ENCODE measurements at places on chromosomes 3 and 15. TPM values are rescaled to one million over a fixed set of nuclear protein-coding genes. Genes with fewer than 3 reads are reported as not detected.

DNA sequence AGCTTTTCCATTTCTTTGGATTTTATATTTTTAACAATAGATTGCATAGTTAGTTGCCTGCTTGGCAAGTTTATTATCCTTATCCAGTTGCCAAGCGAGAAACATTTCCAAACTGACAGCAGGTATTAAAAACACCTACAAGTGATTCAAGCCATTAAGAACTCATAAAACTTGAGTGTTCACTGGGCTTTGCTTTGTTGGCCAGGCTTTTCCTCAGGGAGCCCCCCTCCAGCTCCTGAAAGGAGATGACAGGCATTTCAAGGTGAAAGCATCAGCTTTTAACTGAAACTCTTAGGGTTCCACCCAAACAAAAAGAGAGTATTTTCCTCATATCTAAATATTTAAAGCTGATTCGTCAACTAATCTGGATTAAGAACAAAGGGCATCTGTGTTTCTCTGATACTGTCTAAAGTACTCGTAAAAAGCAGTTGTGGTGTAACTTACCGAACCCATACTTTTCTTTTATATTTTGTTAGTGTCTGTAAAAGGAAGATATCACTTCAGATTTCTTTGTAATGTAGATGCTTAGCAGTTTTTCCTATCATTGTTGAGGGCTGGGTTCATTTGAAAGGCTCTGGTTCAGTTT is 363.4 kb downstream of the OTOL1 start:
- no peak for DNase-seq

- no peak for DNase-seq
Observed at GRCh38 chr3:53885239-53885638, 3.3 kb upstream of the ACTR8 start.

GRCh38 chr3:163462446-163462845 is 1615.8 kb downstream of the SI start:
- no peak for DNase-seq

- no peak for DNase-seq
Observed at GRCh38 chr15:68495221-68495950, 63.4 kb upstream of the ITGA11 start.

GRCh38 chr3:73557986-73558726 is 66.6 kb downstream of the PDZRN3 start:
- peak; percentile 30 for DNase-seq

- DNase-seq, result peak; percentile 2
Observed at GRCh38 chr15:77784361-77785292, 151.9 kb upstream of the LINGO1 start.

GRCh38 chr3:177906578-177907229 is 629.5 kb upstream of the KCNMB2 start:
- peak; percentile 5 for DNase-seq

GRCh38 chr3:140599009-140599408 is 78.9 kb upstream of the TRIM42 start:
- DNase-seq, result no peak

- no peak for DNase-seq
Observed at GRCh38 chr3:106176734-106177133, 307.9 kb upstream of the CBLB start.

- DNase-seq, result no peak
Observed at GRCh38 chr3:110971010-110971601, 100.5 kb upstream of the NECTIN3 start.

DNA sequence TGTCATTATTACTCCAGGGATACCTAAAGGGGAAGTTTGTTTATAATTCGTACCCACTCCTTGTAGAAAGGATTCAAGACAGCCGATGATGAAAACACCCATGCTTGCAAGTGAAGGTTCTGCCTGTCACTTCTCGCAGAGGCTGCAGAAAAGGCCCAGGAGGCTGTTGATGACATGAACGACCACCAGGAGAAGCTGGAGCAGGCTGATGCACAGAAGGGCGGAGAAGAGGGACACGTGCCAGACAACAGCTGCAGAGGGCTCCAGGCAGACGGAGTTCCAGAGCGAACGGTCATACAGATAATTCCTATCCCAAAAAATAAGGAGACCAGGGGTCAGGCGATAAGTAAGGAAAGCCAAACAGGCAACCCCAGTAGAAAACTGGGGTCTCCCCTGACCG is 5.7 kb upstream of the DYNLT2B start:
- DNase-seq, result no peak

DNA sequence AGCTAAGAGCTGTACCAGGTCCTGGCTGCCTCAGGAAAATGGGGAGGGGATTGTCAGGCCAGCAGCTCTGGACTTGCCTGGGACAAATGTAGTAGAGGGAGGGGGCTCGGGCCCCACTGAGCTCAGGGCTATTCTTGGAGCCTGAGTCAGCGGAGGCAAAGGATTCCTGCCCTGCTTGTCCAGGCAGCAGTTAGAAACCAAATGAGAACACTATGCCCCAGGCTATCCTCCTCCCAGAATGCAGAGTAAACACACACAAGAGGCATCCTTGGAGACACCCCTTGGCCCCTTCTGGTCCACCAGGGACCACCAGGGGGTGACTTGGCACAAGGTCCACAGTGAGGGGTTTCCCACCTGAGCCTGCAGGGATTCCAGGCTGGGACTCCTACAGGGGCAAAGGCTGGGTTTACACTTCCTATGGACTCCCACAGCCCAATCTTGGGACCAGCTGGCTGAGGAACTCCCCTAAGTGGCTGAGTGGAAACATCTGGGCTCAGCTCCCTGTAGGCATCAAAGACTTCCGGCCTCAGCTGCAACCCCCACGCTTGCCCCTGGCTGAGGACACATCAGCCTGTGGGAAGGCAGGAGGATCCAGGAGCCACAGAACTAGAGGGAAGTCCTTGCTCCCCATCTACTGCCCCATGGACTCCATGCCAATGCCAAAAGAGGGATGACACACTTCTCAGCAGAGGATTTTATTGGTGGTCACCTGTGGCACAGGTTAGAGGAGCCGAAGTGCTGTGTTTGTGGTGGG is 3.4 kb upstream of the COL7A1 start:
- DNase-seq, result peak; percentile 98

DNA sequence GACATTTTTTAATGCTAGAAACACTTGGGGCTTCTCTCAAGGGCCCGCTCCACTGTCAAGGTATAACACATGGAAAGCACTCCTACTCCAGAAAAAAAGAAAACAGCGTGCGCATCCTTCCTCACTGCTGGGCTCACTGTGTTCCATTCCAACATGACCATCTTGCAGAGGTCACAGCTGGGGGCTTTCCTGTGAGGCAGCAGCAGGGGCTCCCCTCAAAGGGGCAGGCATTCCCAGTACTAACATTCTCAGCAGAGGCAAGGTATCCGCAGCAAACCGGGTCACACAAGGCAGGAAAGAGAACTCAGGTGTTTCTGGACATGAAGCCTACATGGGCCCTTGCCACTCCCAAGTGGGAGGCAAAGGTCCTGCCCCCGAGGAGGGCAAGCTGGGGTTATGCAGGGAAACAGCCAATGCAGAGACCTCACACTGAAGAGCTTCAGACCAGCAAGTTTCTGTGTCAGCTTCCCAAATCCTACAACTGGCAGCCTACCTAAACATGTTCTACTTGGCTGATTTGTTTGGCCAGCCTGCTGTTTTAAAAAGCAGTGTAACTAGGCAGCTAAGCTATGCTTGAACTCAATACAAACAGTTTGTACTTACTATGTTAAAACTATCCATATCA is 6.4 kb downstream of the BDH1 start:
- DNase-seq, result no peak

DNA sequence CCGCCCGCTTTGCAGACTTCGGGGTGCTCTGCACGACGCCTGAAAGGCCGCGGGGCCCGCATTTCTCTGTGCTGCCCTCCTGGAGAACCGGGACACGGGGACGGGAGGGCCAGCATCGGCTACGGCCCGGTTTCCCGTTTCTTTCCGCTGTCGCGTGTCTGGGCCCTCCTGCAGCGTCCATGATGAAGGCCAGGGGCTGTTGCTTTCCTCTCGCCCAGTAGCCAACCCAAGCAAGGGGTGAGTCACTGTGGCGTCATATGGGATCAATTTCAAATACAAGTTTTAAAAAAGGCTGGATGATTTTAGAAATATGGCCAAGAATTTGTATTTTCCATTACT is 435 bp downstream of the SLC35G2 start:
- peak; percentile 75 for DNase-seq

DNA sequence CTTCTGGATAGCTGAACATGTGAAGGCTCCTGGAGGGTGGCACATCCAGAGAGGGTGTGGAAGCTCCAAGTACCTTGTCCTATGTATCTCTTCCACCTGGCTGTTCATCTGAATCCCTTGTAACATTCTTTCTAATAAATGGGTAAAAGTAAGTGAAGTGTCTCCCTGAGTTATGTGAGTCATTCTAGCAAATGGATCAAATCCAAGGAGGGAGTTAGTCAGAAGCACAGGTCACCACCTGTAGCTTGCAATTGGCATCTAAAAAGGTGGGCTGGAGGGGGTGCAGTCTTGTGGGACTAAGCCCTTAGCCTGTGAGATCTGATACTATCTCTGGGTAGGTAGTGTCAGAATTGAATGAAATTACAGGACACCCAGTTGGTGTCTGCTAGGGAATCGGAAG is 71.0 kb downstream of the WWTR1 start:
- peak; percentile 49 for DNase-seq

DNA sequence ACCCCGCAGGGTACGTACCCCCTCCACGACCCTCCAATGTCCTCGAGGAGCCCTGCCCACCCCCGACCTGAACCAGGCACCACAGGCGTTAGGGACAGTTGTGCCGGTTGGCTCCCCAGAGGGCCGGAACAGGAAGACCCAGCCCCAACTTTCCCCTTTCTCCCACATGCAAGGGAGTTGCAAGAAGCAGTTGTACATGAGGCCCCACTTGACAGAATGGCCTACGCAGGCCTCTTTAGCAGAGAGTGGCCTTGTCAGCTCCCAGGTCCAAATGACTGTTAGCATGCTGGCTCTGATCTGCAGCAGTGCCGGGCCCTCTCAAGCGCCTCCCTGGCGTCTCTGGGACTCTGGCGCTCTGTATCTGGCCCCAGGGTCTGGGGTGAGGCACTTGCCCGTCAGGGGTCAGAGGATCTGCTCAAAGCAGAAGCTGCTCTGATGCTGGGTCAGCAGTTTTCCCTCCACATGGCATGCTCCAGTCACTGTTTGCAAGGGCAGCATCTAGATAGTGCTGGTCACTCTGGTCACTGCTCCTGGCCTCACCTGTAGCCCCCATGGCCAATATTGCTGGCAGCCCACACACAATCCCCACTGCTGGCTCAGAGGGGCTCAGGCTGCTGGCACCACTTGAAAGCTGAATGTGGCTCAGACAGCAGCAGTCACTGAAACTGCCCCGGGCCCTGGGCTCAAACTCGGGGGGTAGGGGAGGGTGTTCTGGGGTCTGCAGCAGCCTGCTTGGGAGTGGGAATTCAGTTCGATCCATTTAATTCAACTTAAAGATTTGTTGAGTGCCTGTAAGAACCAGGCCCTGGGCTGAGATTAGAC is 254.5 kb downstream of the FAM43A start:
- no peak for DNase-seq

- DNase-seq, result no peak
Observed at GRCh38 chr3:138355071-138355470, 6.7 kb downstream of the MRAS start.

GRCh38 chr3:182413061-182413460 is 380.2 kb upstream of the ATP11B start:
- DNase-seq, result no peak

- peak; percentile 43 for DNase-seq
Observed at GRCh38 chr15:58438956-58439355, 7.2 kb downstream of the LIPC start.

DNA sequence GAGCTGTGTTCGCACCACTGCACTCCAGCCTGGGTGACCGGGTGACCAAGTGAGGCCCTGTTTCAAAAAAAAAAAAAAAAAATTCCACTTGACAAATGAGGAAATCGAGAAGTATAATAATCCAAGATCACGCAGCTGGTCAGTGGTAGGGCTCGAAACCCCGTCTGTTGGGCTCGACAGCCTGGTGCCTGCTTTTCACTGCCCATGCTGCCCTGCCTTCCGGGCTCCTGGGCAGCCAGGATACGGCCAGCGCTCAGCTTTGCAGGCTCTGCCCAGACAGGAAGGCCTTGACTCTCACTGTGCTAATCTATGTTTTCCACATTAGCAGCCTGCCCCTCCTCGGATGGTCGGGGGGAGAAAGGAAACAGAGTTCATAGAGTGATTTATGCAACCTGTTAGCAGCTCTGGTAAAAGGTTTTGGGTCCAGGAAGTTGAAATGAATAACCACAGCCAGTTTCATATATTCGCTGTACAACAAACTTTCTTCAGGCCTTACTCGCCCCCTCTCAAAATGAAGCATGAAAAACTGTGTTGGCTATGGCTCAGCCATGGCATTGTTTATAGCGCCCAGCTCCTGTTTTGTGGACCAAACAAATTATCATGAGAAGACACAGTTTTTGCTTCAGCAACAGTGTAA is 108.8 kb downstream of the XXYLT1 start:
- no peak for DNase-seq

- no peak for DNase-seq
Observed at GRCh38 chr3:126490619-126491018, 14.9 kb upstream of the ZXDC start.

DNA sequence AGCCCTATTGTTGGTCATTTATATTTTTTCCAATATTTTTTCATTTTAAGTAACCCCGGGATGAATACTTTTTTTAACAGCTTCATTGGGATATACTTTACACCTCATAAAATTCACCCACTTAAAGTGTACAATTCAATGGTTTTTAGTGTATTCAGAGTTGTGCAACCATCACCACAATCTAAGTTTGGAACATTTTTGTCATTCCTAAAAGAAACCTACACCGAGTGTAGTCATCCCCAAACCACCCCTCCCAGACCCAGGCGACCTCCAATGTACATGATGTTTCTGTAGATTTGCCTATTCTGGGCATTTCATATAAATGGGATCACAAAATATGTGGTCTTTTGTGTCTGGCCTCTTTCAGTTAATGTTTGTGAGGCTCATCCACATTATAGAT is 118.3 kb upstream of the FRMD4B start:
- DNase-seq, result no peak

DNA sequence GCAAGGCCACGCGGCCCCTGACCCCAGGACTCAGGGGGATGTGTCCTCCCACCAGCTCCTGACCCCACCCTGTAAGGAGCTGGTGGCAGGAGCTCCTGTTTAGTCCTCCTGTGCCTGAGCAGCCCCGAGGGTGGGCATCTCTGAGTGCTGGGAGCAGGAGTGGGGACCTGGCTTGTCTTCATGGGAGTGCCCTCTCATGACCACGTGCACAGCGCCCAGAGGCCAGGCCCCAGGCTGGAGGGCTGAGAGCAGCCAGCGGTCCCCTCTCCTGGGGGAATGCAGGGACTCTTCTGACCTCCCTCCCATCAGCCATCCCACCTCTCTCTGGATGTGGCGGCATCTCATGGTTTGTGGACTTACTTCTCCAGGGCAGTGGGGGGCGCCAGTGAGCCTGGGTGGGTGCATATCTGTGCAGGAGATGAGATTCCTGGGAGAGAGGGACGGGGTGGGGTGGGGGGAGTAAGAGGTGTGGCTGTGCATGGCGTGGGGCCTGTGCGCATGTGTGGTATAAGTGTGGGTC is 205.6 kb downstream of the TBC1D2B start:
- DNase-seq, result no peak

The AGTR1 gene
- total RNA-seq, result not detected

The SLC2A2 gene
- total RNA-seq, result not detected

The CEP19 gene
- total RNA-seq, result 2.1 TPM

The CLDN1 gene
- 0.71 TPM for total RNA-seq

The RARRES1 gene
- 0.29 TPM for total RNA-seq

The IDH3A gene
- total RNA-seq, result 74.9 TPM

The ACSBG1 gene
- not detected for total RNA-seq

The KNG1 gene
- total RNA-seq, result not detected

The SEMA5B gene
- total RNA-seq, result not detected

The TRNT1 gene
- total RNA-seq, result 19.2 TPM

The PPP1R14D gene
- not detected for total RNA-seq

The KBTBD13 gene
- not detected for total RNA-seq
